ENCODE measurements at places on chromosomes 7 and 10. TPM values are rescaled to one million over a fixed set of nuclear protein-coding genes. Genes with fewer than 3 reads are reported as not detected.

- no peak for DNase-seq
These were observed 48.2 kb downstream of the PRLHR start for GRCh38 chr10:118547282-118547681.

GRCh38 chr7:48389977-48390376, 218.7 kb downstream of the ABCA13 start:
- DNase-seq, result no peak

DNA sequence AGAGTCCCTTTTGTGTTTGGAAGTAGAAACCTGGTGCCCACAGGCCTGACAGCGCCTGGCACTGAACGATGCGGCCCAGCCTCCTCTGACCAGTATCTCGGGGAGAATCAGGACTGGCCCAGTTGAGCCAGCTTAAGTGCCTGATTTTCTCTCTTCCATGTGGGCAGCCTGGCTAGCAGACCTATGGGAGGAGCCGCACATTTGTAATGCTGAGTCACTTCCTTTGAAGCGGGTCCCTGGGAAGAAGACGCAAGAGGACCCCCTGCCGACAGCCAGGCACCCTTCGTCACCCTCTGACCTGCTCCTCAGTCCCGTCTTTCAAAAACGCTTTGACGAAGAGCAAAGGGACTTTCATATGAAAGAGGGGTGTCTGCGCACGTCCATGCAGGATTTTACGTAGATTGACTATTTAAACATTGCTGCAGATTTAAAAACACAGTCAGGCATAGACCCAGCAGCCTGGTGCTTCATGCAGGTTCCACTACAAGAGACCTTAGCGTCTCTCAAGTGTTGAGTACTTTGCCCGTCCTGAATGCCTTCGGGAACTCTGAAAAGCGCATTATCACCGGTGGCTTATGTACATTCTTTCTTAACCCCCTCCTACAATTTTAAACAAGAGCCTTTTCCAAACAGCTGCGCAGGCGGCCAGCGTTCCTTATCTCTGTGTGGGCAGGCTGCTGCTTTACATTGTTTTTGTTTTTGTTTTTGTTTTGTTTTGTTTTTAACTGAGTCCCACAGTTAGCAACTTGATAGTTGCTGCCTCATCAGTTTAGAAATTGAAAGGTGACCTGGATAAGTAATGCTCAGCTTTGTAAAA, 36.5 kb upstream of the AP5Z1 start:
- DNase-seq, result peak; percentile 67

DNA sequence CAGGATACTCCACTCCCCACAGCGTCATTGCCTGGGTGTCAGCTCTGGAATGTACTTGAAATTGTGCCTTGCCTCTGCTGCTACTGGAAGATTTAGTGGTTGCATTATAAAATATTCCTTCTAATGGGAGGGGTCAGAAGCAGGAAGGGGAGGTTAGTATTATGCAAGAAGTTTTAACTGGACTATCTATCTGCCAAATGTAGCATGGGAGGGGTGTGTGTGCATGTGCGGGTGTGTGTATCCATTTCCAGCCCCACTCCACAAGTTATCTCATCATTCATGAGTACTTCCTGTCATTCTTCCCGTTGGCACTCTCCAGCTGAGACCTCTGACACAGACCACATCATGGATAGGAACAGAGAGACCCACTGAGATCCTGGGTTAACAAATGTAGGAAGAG, 13.4 kb downstream of the MBL2 start:
- DNase-seq, result no peak

GRCh38 chr7:44285561-44285960, 39.8 kb downstream of the CAMK2B start:
- no peak for DNase-seq

DNA sequence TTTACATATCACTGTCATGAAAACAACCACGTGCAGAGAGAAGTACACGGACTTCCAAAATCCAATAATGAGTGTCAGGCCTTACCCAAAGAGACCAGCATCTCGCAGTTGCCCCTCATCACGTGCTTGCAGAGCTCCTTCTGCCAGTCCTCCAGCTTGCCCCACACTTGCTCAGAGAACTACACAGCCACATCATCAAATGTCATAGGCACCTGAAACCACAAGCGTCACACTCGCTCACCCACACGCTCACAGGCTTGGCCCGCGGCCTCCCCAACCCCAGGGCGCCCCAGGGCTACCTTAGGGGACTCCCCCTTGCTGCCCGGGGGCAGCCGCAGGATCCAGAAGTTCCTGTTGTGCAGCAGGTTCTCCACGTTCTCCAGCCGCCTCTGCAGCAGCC, 123.4 kb upstream of the ZNF746 start:
- DNase-seq, result no peak

Gene SPDYE1
- not detected for total RNA-seq

DNA sequence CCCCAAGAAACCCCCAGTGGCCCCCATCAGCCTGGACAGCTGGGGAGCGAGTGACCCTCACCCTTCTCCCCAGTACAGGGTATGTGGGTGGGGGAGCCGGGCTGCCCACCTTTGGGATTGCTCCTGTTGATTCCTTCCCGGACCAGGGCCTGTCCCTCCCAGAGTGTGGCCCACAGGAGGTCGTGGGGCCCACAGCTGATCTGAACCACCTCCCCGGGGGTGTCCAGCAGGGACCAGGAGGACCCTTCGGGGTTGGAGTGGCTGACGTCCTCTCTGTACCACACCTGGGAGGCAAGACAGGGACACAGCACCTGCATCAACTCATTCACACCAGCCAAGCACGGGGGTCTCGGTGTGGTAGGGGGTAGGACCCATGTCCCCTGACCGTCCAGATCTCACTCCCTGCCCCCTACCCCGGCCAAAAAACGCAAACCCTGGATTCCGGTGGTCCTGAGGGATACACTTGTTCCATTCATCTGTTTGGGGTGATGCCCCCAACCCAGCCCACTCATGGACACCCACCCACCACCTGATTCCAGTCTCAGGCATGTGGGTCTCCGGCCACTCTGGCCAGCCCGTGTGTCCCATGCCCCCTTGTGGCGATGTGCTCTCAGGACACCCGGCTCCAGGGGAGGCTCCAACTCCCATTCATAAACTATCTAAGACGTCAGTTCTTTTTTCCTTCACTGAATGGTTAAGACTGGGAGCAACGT, 10.9 kb downstream of the TECPR1 start:
- no peak for DNase-seq

Gene WNT8B
- total RNA-seq, result not detected

Gene ABCB1
- 9.0 TPM for total RNA-seq

DNA sequence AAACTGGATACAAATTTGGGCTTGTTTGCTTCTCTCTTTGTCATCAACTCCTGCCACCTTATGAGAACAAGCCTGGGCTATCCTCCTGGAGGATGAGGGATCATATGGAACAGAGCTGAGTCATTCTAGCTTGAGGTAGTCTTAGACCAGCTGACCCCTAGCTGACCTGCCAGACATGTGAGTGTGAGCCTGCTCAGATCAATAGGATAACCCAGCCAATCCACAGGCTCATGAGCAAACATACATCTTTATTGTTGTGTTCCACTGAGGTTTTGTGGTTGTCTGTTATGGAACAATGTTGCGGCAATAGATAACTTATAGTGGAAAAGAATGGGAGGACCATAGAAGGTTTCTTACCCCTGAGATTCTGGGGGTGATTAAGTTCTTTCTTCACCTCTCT, 54.5 kb upstream of the FAM180A start:
- DNase-seq, result peak; percentile 30

- DNase-seq, result peak; percentile 25
These were observed 34.9 kb upstream of the STEAP1 start for GRCh38 chr7:90119178-90119971.

DNA sequence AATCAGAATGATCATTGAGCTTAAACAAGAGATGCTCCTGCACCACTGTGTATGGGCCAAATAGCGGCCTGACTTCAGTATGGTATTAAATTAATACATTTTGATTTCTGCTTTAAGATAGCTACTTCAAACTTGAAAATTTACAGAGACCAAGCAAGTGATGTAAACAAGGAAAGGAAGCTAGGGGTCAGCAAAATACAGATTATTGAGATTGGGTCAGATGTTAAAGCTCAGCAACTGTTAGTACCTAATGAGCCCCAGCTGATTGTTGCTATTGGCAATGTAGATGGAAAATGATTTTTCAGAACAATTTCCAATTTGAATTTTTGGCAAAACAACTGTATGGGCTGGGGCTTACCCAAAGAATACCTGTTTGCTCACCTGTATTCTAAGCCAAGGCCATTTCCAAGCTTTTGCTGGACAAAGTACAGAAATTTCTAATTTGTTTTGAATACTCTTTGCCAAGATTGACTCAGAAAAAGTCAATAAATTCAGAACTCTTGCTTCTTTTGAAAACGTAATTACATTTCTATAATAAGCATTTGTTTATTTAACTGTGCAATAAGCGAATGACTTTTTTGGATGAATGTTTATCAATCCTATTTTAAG, 23.0 kb upstream of the DLD start:
- no peak for DNase-seq

DNA sequence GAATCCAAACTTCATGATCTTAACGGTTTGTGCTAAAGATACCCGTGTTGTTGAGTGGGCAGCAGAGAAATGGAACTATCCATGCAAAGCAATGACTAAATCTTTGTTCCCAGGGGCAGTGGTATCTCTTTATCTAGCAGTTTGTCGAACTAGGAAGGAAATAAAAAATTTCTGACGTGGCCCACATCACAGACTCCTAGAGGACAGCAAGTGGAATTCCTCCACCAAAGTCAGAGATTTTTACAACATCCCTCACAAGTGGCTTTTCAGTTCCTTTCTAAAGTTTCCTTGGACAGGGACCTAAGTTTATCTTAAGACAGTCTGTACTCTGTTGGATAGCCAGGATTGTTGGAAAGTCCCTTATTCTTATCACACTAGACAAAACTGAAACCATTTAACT, 136.0 kb downstream of the RAPGEF5 start:
- no peak for DNase-seq

- no peak for DNase-seq
These were observed 199.7 kb upstream of the PITRM1 start for GRCh38 chr10:3372281-3372680.

Gene YAE1
- total RNA-seq, result 28.9 TPM

DNA sequence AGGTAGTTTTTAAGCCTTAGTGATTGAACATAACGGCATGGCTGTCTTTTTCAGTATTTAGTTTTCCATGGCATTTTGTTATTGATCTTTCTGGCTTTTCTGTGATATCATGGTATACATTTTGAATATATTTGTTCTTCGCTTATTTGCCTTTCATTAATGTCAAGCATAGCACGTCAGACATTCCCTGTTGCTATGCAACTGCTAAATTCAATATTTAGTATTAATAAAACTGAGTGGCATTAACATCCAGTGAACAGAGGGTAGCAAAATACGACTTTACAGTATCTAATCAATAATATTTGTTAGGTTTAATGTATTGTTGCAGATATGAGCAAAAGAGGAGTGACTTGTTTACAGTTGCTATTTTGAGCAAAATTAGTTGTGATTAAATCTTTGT, 72.5 kb downstream of the LCOR start:
- DNase-seq, result no peak

DNA sequence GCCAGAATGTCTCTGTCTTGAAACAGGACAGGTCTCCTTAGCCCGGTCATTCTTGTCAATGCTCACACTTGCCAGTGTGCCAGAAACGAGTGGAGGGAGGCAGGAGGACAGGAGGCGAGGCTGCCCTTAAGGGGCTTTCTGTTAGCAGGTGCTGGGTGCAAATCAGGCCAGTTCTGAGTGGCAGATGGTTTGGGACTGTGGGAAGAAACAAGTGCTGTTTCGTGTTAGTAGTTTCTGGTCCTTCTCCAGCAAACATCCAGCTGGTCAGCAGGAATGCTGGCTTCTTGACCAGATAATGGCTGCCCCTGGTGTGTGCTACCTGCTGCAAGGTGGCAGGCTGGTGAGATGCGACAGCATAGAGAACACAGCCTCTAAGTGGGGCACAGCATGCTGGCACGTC, 8.2 kb upstream of the NDUFB2 start:
- no peak for DNase-seq

Gene KIF5B
- total RNA-seq, result 33.6 TPM

GRCh38 chr10:101902032-101902819, 58.6 kb upstream of the KCNIP2 start:
- no peak for DNase-seq

GRCh38 chr7:6074612-6075380, 43.6 kb downstream of the ANKRD61 start:
- no peak for DNase-seq

Gene CEP55
- 44.4 TPM for total RNA-seq

DNA sequence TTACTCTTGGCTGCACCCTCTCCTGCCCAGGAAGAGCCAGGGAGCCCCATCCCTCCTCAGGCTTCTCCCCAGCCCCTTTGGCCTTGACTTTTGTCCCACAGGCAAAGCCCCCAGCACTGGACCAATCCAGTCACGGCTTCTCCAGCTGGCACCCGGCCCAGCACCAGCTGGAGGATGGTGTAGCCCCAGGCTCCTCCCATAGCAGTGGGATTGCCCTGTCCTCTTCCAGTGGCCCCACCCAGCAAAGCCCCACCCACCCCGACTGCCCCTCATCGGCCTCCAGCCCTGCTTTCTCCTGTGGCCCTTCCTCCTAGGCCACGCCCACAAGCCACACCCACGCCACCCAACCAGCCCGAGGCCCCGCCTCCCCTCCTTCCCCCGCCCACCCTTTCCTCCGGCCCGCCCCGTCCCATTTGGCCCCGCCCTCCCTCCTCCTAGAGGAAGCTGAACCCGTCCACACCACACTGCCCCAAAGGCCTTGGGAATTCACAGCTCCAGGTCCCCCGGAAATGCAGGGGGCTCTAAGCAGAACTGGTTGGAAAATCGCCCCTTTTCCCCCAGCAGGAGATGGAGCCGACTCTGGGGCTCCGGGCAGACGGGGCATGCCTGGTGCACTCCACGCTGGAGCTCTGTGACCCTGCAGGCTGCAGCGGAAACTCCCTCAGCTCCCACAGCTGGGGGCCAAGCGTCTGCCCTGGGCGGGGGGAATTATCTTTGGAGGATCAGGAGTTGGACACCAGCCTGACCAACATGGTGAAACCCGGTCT, 25.2 kb downstream of the GET4 start:
- peak; percentile 82 for DNase-seq

Gene HOXA9
- 62.2 TPM for total RNA-seq

- DNase-seq, result no peak
These were observed 340.2 kb downstream of the SUGCT start for GRCh38 chr7:40474790-40475680.

- no peak for DNase-seq
These were observed 63.5 kb upstream of the PTN start for GRCh38 chr7:137407078-137407477.

DNA sequence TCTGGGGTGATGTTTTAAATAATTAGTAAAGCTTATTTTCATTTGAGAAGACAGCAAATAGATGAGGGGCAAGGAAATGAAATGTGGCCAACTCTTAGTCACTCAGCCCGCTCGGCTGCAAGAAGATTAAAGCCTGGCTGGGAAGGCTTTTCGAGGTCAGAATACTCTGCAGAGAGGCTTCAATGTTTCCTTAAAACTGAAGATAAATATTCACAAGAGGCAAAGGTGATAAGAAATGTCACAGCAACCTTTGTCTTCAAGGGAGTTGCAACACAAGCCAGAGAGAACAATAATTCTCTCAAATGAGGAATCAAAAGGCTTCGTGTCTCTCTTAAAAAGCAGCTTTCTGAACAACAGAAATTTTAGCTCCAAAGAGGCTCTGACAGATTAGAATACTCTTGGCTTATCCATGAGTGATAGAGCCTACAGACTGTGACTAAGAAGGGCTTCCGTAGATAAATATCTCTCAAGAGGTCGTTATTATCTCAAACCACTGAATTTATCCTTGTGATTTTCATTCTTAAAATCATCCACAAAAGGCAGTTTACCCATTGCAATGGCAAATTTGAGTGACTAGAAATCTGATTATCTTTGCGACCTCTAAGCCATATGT, 92.5 kb downstream of the KLF6 start:
- no peak for DNase-seq

Gene PRKCQ
- 9.8 TPM for total RNA-seq

Measured in Caki2 (cell line).